Iris pigment epithelial cell (primary cell): ENCODE measurements at places on chromosomes 11 and 22.

- no peak for DNase-seq
These were observed 105.0 kb upstream of the SESN3 start for GRCh38 chr11:95335989-95336388.

- DNase-seq: peak; percentile 10
These were observed 20.5 kb upstream of the SCGB1A1 start for GRCh38 chr11:62398011-62398994.

DNA sequence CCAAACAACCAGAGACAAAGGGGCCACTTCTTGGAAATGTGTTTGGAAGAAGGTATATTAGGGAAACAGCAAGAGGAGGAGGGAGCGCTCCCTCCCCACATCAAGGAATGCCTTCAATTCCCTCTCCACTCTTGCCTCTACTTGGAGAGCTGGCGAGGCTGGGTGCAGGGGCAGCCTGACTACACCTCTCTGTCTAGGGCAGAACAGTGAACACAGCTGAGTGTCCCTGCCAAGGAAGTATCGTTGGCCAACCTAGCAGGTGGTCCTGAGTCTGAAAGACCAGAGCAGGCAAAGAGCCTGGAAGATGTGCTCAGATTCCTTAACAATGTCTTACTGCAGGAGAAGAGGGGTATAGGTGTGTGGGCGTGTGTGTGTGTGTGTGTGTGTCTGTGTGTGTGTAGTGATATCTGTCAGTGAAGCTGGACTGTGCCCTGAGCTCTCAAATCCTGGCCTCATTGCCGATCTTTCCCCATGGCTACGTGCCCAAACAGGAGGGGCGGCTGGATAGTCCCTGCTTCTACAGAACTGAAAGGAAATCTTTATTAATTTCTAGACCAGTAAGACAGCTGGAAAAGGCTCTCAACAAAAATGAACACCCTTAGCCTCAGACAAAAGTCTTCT lies 46.8 kb downstream of the PAMR1 start:
- no peak for DNase-seq

GRCh38 chr22:29872144-29872893 lies 10.7 kb upstream of the MTMR3 start:
- DNase-seq: no peak

- DNase-seq: no peak
These were observed 1420.7 kb downstream of the TBC1D22A start for GRCh38 chr22:48182846-48183805.

- DNase-seq: peak; percentile 26
These were observed 5.2 kb downstream of the IGSF9B start for GRCh38 chr11:133951327-133952198.

GRCh38 chr22:19607192-19608002 lies 83.2 kb upstream of the CLDN5 start:
- DNase-seq: no peak

- peak; percentile 71 for DNase-seq
These were observed 9.9 kb downstream of the NARS2 start for GRCh38 chr11:78564490-78565467.

DNA sequence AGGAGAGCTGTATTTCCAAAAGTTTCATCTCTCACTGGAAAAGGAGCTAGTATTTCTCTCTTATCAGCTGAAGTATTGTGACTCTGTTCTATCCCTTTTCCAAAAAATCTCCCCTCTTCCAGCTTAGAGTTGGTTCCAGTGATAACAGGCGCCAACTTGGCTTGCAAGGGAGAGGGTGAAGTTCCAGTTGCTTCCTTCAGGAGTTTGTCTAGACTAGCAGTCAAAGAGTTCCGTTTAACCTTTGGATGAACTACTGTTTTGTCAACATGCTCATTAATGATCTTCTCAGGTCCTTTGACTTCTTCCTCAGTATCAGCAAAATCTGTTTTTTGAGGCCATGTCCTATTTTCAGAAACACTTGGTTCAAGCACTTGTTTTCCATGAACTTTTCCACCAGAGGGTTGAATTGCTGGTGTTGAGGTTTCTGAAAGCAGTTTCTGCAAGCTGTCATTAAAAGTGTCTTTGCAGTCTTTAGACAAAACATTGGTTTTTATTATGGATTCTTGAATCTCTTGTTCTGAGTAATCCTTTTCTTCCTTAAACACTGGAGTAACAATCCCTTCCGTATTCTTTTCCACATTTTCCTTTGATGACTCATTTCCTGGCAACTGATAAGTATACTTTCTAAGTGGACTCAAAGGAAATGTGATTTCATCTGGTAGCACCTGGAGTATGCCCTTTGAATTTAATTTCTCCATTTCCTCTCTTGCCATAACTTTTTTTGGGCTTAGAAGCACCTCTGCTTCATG lies 39.7 kb upstream of the CCDC89 start:
- peak; percentile 79 for DNase-seq

GRCh38 chr22:49770547-49771265 lies 57.0 kb downstream of the BRD1 start:
- no peak for DNase-seq

- DNase-seq: no peak
These were observed 564.5 kb downstream of the DLG2 start for GRCh38 chr11:85062659-85063058.

- DNase-seq: no peak
These were observed 396.9 kb upstream of the SYN3 start for GRCh38 chr22:33455036-33455435.

DNA sequence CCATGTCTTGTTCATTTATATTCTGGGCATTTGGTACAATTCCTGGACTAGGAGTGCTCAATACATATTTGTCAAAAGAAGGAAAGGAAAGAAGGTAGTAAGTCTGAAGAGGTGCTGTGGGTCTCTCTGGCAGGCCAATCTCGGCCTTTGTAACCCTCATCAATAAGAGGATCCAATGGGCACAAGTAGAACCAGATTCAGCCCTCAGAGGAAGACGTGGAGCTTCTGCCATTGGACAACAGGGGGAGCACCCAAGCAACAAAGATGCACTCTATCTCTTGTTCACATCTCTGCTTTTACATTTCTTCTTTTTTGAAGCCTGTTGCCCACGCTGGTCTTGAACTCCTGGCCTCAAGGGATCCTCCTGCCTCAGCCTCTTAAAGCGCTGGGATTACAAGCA lies 2.2 kb upstream of the VPS11 start:
- peak; percentile 49 for DNase-seq

DNA sequence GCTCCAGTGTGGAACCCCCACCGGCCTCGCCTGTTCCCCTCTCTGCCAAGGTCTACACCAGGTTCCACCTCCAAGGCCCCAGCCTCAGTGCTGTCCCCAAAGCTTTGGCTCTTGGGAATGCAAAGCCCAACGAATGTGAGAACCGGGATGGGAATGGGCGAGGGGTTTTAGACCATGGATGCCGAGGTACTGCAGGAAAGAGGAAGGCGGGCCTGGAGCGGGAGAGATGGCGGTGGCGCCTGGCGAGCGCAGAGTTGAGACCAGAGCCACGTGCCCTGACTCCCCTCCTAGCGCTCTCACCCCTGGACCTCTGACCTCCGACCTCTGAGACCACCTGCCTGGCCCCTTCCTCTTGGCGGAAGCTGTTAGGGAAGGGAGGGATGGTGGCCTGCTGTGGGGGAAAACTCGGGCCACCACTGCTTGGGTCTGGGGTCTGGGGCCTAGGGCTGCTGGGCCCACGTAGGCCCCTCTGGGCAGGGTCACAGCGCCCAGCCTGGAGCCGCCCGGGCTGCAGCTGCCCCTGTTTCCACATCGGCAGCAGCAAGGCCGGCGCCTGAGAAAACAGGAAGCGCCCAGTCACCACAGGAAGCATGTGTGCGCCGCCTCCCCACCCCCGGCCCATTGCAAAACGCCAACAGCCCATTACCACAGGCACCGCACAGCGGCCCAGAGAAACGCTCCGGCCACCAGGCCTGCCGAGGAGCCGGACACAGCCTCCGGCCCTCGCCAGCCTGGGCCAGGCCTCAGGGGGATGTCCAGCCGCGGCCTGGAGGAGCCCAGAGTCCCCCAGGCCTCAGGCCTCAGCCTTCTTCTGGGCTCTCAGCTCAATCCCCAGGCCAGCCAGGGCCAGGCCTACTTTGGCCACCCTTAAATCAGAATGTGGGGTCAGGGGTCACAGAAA lies 13.8 kb upstream of the SLC39A13 start:
- DNase-seq: peak; percentile 92

GRCh38 chr22:37043828-37044538 lies 7.6 kb upstream of the KCTD17 start:
- DNase-seq: peak; percentile 44

- DNase-seq: no peak
These were observed 23.0 kb downstream of the MYBPC3 start for GRCh38 chr11:47329431-47329986.

- DNase-seq: no peak
These were observed 7.8 kb downstream of the PPP6R3 start for GRCh38 chr11:68468217-68468828.

DNA sequence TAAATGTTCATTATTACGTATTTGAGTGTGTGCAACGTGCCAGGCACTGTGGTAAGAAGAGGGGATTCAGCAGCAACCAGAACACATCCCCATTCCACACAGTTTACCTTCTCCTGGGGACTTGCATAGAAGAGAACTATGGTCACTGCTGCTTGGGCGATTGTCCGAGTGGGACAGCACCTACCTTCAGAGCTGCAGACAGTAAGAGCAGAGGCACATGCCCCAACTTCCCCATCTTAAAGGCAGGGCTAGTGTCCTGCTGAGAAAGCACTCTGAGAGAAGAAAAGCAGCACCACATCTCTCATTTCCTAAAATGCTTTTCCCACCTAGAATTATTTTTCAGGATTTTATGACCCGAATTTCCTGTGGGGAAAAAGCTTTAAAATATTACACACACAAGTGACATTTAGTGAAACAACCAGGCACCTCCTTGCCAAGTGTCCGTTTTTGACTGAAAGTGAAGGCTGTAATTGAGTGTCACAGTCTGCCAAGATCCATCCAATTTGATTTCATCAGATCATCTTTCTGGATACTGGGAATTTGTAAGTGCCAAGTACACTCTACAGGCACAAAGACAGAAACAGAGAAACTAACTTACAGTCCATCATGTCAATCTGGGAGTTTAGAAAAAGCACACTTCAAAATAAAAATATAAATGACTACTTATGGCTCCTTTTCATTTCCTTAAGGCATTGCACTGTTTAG lies 24.6 kb downstream of the TRAF6 start:
- DNase-seq: no peak
